NCI-H2081 treated with DMSO at 0.1 percent for 48 hours (cell line): ENCODE measurements at places on chromosomes 2 and 18.

DNA sequence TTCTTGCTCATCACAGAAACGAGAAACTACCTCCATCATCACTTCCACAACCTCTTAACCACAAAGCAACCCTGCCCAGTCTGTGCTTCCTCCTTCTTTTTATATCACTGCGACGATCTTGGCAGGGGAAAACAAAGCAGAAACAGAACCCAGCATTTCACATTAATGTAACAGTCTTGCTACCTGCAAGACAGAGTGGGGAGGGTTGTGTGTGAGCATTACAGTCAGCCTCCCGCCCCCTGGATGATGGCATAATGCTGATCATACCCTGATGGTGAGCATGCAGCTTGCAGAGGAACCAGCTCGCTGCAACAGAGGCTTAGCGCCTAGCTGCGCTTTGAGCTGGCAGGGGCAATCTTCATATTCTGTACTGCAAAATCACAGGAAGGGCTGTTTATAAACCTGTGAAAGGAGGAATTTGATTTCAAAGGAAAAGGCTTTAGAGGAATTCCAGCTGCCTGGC lies 376.1 kb downstream of the IRS1 start:
- DNase-seq = no peak

- DNase-seq = no peak
These were observed 54.7 kb downstream of the NEDD4L start for GRCh38 chr18:58098706-58099105.

DNA sequence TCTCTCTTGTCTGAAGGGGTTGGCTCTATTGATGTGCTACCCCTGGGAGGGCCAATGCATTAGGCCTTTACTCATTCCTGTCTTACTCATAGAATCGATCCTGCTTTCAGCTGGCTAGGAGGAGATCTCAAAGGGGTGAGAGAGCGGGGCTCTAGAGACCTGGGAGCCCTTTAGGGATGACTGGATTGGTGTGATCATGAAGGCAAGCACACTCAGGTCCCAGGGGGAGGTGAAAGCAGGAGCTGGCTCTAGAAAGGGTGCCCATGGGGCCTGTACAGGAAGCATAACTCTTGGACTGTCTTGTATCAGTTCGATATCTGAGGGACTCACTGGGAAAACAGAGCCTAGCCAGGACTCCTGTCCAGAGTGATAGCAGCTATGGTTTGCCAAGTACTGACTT lies 47.8 kb downstream of the INPP4A start:
- no peak for DNase-seq

- DNase-seq = no peak
These were observed 8.6 kb upstream of the INPP5D start for GRCh38 chr2:233051241-233052149.

DNA sequence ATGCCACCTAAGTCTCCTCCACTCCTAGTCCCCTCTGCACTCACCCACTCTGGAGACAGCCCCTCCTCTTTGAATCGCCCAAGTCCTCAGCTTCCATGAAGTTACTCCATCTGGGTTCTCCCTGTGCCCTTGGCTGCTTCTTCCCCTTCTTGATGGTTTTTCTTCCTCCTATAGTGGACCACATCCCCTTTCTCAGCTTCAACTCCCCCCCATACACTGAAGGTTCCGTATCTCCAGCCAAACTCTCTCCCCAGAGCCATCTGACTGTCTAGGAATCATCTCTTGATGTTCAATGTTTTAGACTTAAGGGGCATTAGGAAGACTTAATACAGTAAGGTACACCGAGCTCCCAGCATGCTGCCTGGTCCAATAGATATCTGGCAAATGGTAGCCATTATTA lies 39.6 kb downstream of the EMX1 start:
- DNase-seq = no peak

GRCh38 chr18:58536534-58537271 lies 92.2 kb downstream of the ALPK2 start:
- no peak for DNase-seq

DNA sequence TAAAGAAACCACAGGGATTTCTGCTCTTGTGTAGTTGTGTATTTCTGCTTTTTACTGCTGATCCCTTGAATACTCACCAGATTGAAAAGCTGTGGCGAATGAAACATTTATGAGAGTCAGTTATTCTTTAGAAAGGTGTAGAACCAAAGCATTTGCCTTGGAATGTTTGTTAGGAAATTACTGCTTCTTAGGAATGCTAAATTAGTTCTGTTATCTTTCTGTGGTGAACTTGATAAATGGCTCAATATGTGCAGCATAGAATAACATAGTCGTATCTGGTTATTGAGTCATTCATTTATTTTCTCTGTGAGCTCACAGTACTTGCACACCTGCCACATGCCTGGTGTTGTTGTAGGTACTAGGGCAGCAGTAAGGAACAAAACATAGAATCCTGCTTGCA lies 57.0 kb upstream of the FAM237A start:
- no peak for DNase-seq

- no peak for DNase-seq
These were observed 5.4 kb downstream of the BOLA3 start for GRCh38 chr2:74142340-74142739.

DNA sequence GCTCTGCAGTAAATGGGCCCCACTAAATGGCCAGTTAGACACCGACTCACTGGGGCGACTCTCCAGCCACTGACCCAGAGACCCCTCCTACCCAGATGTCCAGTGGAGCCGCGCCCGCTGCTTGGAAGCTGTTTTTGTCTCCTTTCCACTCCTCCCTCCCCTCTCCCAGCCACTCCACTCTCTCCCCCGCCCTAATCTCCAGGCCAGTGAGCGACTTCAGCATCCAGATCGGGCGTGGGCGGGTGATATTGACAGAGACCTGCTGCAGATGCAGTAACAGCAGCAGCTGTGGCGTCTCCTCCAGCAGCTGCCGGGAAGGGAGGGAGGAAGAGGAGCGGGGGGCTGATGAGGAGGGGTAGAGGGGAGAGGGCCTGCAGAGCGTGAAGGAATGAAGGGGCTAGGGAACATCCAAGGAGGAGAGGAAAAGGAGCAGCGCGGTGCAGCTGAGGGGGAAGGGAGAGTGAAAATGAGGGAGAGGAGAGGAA lies at the start of gene SCN7A:
SCN7A (minus strand) TSS at position 110 of the 485 bp plus-strand sequence. CDS start 16,553 bp downstream, outside the sequence.
- DNase-seq = no peak

DNA sequence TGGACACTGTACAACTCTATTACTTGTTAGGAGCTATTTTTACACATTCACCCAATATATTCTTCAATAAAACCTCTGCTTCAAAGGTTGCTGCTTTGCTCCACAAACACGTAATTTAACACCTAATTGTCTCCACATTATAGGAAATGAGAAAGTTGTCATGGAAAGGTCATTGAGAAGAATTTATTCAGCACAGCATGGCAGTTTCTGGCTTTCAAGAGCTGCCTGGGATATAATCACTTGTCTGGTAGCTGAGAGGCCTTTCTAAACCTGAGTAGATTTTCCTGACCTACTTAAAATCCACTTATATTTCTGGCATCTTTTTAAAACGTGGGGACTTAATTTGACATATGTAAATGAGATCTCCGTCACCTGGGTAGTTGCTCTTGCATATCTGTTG lies 216.1 kb downstream of the ZNF804A start:
- peak; percentile 57 for DNase-seq

DNA sequence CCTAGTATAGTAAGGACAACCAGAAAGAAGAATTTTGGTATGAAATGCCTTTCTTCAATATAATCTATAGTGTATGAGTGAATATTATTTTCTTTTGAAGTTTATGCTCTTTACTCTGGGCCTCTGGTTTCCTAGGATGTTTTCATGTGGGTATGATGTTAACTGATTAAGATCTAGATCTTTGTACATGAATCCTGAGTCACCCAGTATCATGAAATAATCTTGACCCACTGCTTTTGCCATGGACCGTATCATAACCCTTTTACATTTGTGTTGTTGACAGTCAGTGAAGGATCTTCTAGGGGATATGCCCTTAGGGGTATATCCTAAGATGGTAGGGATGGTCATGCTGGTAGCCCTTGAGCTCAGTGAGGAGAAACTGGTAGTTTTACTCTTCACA lies 100.3 kb downstream of the RAB3GAP1 start:
- DNase-seq = no peak

DNA sequence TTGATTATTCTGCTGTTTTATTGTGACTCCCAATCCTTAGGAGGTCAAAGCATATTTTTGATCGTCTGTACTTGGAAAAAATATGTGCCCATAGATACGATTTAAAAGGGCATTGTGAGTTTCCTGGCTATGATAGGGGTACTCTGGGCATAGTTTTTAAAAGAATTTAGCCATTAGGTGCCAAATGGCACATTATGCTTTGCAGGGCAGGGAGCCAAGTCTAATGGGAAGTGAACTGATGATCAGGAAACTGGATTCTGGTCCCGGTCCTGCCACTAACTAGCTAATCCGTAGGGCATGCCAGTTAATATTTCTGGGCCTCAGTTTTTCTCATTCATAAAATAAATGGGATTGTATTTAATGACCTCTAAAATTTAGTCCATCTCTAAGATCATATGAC lies 189.3 kb downstream of the LTBP1 start:
- DNase-seq = no peak

GRCh38 chr2:157479081-157480027 lies 35.5 kb upstream of the CYTIP start:
- DNase-seq = no peak

- no peak for DNase-seq
These were observed 229.7 kb downstream of the EIPR1 start for GRCh38 chr2:3147651-3148530.

- no peak for DNase-seq
These were observed 131.6 kb downstream of the CABLES1 start for GRCh38 chr18:23266717-23267446.

- no peak for DNase-seq
These were observed 246.0 kb downstream of the TSN start for GRCh38 chr2:122001441-122001874.

DNA sequence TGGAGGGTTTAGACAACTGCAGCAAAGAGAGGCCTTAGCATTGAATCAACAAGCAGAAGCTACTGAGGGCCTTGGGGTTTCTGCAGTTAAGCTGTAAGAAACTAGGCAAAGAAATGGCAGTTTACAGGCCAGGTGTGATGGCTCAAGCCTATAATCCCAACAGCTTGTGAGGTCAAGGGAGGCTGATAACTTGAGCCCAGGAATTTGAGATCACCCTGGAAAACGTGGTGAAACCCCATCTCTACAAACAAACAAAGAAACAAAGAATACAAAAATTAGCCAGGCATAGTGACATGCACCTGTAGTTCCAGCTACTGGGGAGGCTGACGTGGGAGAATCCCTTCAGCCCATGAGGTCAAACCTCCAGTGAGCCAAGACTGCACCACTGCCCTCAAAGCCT lies 421.6 kb upstream of the CHST9 start:
- no peak for DNase-seq

- no peak for DNase-seq
These were observed 294.1 kb downstream of the SOCS6 start for GRCh38 chr18:70582981-70583380.

DNA sequence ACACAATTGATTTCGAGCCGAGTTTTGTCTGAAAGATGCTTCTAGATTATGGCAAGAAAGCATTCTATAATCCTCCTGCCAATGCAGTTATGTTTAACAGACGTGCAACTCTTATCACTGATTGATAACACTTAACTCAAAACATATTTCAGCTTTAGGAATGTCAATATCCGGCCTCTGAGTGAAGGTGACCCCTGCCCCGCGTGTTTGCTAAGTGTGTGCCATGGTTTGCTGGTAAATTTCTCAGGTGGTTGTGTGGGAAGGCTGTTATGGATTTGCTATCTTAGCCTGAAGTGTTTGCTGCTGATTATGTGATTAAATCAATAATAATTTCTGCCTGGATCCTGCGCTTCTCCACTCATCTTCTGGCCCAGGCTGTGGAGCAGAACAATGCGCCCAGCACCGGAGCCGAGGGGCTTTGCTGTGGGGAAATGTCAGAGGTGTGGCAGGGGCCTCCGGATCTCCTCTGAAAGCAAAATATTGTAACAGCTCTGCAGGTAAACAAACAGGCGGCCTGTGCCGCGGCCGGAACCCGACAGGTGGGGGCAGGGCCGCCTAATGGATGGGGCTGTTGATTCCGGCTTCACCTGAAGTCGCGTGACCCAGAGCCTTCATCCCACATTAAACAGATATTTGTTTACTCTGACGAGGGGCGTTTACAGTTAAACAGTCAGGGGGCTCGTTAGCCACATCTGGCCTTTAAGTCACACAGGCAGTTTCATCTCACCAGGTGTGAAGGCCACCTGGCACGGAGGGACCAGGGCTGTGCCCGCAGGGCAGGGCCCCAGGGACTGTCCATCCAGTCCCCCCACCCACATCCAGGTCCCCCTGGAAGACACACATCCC lies 210.7 kb upstream of the SALL3 start:
- DNase-seq = no peak

- DNase-seq = no peak
These were observed 207.8 kb downstream of the MYT1L start for GRCh38 chr2:2123238-2123637.

DNA sequence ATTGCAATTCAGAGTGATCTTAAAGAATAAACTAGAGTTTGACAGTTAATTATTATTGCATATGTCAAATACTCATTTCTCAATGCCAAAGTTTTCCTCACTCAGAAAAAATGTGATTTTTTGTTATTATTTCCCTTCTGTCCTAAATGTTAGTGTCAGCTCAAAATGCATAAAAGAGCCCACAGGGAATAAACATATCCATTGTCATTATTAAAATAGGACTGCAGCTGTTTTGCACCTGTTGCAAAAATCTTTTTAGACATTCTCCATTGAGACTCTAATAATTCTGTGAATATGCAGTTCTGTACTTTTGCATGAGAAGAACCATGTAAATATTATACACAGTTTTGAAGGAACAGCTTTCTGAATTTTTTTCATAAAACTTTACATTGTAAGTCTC lies 540.0 kb upstream of the SLC39A10 start:
- DNase-seq = no peak

GRCh38 chr2:111634995-111635538 lies 248.9 kb downstream of the ANAPC1 start:
- DNase-seq = no peak

DNA sequence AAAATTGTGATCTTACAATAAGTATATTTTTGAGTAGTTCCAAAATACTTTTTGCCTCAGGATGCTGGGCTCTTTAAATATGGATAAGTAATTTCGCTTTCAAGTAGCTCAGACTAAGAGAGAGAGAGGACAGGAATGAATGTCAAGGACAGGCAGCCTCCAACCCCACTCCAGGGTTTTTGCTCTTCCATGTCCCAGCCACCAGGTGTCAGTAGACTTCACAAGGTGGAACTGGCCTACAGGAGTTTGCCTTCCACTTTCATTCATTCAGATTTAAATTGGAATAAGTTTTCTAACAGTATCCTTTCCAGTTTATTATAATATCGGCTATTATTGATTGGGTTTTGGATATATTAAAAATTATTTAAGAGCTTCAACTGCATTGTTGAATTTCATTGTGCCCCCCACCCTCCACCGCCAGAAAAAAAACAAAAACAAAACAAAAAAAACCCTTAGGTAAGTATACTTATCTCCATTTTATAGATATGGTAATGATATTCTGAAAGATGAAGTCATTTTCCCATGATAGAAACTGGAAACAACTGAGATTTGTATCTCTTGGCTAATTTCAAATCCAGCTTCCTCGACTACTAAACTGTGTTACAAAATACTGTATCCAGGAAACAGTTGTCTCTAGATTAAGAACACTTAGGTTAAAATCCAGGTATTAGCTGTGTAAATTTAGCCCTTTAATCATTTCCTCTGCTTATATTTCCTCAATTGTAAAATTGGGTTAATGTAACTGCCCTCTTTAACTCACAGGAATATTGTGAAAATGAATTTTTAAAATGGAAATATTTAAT lies 793.1 kb downstream of the ERBB4 start:
- DNase-seq = peak; percentile 52
